ENCODE measurements at places on chromosomes 11 and 22.

GRCh38 chr11:44926036-44926435, 24.6 kb downstream of the TP53I11 start:
- no peak for DNase-seq

DNA sequence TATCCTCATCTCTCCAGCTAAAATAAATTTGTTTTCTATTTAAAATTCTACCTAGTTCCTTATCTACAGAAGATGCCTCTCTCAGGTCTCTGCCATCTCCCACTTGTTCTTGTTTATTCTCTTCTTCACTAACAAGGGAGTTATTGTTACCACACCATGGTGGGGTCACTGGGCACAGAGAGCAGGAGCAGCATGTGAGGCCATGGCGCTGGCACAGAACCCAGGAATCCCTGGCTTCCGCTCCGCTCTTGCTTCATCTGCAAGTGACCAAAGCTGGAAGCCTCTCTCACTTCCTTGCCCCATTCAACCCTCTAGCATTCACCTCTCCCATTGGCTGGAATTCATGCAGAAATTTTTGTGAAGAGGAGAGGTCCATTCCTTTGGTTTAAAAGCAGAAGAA, 190.7 kb upstream of the NCAM1 start:
- no peak for DNase-seq

GRCh38 chr11:125954123-125954944, 8.5 kb downstream of the VSIG10L2 start:
- no peak for DNase-seq

GRCh38 chr22:49522582-49523373, 304.9 kb downstream of the BRD1 start:
- DNase-seq: no peak

DNA sequence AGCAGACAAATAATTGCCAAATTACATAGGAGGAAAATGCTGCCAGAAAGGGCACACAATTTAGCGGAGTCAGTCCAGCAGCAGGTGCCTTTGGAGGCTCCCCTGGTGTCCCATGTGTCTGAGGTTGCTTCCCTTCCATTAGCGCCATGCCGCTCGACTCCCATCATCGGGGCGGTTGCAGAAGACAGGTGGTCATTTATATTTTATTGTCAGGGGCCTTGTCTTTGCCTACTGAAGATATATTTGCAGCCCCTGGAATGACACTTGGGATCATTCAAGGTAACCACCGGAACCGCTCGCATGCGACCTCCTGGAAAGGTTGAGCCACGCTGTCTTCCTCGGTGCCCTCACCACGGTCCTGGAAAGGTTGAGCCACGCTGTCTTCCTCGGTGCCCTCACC, 298.3 kb downstream of the TBC1D22A start:
- DNase-seq: no peak

- DNase-seq: no peak
These were observed 28.7 kb upstream of the PICK1 start for GRCh38 chr22:38028344-38029130.

DNA sequence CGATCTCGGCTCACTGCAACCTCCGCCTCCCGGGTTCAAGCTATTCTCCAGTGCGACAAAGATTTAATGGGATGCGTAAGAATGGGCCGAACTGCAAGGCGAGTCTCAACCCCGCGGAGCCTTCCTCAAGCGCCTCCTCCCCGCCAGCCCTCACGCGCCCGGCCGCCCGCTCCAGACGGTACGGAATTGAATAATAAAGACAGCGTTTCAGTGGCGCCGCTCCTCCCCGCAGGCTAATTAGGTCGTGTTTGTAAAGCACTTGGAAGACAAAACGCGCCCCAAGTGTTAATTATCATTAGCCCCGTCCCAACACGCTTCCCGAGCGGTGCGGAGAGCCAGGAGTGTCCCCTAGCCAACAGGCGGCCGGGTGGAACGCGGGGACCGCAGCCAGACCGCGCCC, 192.0 kb downstream of the BUD13 start:
- no peak for DNase-seq

GRCh38 chr11:33912405-33913361, 20.8 kb upstream of the LMO2 start:
- no peak for DNase-seq

- DNase-seq: no peak
These were observed 471.5 kb downstream of the LRRC4C start for GRCh38 chr11:40987776-40988435.

DNA sequence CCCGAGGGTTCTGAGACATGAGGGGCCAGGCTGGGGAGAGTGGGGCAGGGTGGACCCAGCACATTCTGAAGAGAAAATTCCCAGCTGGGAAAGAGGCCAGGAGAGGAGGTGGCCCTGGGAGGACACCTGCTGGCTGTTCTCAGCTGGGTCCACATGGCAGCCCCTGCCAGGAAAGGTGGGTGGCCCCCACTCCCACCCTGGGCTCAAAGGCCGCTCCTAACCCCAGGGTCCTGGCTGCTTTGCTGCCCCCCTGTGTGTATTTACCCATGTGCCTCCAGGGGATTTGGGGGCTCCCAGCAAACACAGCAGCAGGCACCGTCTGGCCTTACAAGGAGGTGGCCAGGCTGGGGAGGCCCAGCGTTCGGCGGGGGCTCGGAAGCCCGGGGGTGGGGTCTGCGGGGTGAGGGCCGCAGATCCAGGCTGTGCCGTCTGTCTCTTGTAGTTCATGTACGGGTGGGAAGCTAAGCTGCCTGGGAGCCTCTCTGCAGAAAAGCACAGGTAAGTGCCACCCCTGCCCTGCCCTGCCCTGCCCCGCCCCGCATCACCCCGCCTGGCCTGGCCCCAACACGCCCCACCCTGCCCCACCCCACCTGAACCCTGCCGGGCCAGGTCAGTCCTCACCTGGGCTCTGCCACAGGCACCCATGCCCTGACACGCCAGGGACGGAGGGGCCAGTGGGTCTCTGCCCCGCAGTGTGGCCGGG, 10.6 kb downstream of the MUC5B start:
- DNase-seq: no peak

DNA sequence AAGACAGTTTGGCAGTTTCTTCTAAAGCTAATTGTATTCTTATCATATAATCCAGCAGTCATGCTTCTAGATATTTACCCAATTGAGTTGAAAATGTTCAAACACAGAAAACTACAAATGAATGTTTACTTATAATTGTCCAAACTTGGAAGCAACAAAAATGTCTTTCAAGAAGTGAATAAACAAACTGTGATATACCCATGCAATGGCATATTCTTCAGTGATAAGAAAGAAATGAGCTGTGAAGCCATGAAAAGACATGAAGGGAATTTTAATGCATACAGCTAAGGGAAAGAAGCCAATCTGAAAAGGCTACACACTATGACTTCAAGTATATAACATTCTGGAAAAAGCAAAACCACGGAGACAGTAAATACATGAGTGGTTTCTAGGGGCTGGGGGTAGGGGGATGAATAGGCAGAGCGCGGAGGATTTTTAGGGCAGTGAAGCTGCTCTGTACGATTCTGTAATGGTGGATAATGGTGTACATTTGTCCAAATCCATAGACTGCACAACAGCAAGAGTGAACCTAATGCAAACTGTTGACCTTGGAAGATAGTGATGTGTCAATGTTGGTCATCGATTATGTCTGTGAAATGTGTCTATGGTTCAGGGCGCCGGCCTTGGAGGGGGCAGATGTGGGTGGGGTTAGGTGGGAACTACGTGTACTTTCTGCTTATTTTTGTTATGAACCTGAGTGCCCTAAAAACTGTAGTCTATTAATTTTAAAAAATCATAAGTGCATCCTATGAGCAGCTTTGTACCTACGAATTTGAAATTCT, 424.9 kb downstream of the TBC1D22A start:
- no peak for DNase-seq

DNA sequence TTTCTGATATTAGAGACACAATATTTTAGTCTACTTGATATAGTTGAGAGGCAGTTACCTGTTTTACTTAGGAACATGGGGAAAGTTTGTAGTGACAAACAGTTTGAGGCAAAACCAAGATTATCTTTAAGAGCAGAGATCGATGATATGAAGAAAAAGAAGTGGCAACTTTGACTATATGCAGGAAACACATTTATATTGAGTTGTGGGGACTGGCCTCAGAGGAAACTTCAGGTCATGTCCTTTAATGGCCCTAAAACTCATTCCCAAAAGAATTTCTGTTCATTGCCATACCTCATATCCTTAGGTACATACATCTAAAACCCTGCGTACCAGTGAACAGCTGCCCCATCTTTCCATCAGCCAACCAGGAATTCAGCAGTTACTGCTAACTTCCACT, 4.5 kb downstream of the HBG1 start:
- no peak for DNase-seq

GRCh38 chr11:45105233-45105983, 41.0 kb upstream of the PRDM11 start:
- DNase-seq: peak; percentile 46

DNA sequence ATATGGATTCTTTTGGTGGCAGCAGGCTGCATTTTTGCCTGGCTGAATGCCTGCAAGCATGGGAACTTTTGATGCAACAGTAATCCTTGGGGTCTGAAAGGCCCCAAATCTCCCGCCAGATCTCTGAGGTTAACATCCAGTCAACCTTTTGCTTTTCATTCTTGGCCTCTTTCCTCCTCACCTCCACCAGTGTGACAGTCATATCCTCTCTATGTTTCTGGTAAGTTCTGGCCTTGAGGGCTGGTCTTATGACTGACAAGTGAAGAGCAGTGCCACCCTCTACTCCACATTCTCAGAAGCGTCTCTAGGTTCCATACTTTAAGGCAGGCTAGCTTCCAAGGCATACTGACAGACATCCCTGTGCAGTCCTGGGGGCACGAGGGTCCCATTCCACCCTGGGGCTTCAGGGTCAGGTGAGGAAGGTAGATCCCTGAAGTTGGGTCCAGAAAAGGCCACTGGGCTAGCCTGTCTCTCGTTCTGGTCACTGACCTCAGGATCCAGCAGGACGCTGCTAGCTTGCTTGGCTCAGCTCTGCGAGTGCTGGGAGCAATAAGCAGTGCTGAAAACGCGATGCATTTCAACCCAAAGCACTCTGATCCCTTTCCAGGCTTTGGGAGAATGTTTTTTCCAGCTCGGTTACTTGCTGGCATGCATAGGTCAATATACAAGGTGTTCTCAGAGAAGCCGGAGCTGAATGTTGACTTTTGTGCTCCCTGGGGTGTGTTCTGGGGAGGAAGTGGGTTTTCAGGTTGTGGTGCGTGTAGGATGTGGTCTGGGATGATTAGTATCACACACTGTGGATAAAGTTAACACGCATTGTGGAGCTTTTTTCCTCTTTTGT, 75.2 kb downstream of the PTPRJ start:
- peak; percentile 4 for DNase-seq

GRCh38 chr11:68206211-68206610, 6.9 kb downstream of the KMT5B start:
- DNase-seq: no peak

DNA sequence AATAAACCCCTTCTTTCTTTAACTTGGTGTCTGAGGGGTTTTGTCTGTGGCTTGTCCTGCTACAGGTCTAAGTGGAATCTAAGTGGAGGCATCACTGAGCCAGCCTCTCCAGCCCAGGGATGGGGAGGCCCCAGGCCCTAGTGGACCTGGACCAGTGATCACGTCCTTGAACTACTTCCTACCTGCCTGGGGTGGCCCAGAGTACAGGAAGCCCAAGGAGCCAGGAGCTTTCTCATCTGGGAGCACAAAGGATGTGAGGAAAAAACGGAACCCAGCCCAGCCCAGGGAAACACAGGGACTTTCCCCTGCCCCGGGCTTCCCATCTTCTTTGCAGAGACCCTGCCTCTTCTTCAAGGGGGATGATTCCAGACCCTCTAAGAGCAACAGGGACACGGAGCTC, 3.5 kb upstream of the CD5 start:
- DNase-seq: no peak

DNA sequence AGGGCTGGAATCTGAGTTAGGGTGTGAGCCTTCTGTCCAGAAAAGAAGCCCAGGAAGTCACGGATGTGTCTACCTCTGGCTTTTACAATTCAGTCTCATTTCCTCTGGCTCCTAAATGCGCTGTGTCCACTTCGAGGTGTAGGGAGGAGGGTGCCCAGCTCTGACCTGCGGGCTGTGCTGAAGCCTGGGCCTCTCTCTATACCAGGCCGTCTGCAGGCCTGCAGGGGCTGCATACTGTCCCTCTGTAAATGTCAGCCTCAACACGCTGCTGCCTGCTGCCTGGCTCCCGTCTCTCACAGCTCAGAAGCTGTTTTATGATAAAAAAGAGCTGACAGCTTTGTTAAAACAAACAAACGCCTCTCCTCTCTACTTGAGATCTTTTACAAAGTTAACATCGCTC, 14.5 kb downstream of the ARVCF start:
- no peak for DNase-seq

GRCh38 chr11:128501632-128502549, 85.5 kb downstream of the ETS1 start:
- DNase-seq: no peak

DNA sequence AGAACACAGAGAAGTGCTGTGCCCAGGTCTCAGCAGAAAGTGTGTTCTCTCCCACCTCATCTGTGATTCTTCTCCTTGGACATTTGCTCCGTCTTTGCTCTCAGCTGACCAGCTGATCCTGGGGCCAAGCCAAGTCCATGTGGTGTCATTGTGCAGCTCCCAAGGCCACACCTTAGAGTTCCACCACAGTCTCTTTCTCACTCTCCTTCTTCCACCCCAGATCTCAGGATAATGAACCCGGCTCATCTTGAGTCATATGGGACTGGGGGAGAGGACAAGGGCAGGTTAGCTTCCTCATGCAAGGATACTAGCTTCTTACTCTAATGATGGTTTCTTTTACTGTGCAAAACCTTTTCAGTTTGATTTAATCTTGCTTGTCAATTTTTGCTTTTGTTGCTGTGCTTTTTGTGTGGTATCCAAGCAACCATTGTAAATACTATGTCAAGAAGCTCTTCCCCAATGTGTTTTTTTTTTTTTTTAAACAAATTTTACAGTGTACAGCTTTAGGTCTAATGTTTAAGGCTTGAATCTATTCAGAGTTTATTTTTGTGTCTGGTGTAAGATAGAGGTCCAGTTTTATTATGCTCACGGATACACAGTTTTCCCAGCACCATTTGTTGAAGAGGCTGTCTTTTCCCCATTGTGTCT, 75.0 kb upstream of the OR4B1 start:
- DNase-seq: no peak

DNA sequence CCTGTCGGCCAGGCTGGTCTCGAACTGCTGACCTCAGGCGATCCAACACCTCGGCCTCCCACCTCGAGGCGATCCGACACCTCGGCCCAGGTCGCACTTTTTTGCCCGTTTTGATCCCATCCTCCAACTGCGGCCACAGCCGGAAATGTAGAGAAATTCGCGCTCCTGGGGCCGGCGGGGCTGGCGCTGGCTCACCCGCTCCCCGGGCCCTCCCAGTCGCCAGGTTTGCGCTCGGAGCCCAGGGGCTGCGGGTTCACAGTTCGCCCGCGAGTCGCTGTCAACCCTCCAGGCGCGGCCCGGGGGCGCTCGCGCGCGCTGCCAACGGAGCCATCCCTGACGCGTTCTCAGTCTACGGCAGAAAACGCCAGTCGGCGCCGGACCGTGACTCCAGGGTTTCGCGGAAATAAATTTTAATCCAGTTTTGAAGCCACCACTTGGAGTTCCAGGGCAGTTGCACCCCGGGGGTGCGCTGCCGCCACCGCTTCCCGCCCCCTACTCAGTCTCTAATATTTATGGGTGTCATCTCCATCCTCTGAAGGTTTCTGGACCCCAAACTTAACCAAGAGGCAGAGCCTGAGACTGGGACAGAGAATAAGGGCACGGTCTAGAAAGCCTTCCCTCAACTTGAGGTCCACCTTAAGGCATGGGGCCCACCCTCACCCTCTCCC, 1.5 kb upstream of the KLHDC7B start:
- DNase-seq: no peak

Measured in activated CD8-positive, alpha-beta memory T cell treated with anti-CD3 and anti-CD28 coated beads for 1 hour (primary cell).